ENCODE measurements at places on chromosomes 7 and 10. TPM values are rescaled to one million over a fixed set of nuclear protein-coding genes. Genes with fewer than 3 reads are reported as not detected.

SEMA3E gene
- 5.9 TPM for total RNA-seq

ZKSCAN5 gene
- total RNA-seq: 9.9 TPM

ZNF503 gene
- total RNA-seq: 42.3 TPM

HSPA12A gene
- total RNA-seq: 1.8 TPM

SFRP4 gene
- total RNA-seq: not detected

DNA sequence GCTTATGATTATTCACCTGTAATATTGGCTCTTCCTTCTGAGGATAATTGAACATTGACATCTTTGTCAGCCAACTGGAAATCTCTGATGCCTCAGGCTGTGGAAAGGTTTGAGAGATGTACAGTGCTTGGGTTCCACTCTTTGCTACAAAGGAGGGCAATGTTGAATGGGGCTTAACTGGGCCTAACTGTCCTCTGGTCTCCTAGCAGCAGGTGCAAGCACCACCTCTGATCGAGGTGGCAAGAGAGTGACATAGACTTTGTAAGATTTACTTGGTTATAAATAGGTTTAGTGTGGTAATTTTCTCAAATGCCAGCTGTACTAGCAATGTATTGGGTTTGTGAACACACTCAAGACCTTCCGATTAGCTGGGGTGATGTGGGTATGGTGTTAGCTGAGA lies 21.1 kb downstream of the CYP2C8 start:
- DNase-seq: no peak

DNA sequence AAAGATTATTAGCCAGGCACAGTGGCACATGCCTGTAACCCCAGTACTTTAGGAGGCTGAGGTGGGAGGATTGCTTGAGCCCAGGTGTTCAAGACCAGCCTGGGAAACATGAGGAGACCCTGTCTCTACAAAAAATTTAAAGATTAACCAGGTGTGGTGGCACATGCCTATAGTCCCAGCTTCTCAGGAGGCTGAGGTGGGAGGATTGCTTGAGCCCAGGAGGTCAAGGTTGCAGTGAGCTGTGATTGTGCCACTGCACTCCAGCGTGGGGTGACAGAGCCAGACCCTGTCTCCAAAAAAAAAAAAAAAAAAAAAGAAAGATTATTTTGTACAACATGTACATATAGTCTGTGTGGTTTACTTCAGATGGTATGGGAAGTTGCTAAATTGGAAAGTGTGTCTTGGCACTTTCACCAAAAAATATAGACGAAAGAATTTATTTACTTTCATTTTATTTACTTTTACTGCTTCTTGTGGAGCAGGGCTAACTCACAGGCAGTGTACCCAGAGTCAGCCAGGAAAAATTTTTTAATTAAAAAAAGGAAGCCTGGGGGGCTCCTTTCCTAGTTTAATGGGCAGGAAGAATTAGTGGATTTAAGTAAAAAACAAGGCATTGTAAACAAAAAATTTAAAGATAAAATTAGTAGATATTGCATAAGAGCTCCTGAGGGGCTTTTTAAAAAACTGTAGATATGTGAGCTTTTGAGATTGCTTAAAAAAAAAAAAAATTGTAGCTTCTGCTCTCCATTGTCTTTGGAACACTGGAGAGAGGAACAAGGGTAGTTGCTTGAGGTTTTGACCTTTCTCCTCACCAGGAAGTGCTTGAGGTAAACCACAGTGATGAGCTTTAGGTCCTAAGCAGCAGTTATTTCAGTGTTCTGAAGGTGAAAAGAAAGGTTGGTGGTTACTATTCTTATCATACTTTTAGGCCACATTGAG lies 44.6 kb upstream of the VDAC2 start:
- no peak for DNase-seq

DNA sequence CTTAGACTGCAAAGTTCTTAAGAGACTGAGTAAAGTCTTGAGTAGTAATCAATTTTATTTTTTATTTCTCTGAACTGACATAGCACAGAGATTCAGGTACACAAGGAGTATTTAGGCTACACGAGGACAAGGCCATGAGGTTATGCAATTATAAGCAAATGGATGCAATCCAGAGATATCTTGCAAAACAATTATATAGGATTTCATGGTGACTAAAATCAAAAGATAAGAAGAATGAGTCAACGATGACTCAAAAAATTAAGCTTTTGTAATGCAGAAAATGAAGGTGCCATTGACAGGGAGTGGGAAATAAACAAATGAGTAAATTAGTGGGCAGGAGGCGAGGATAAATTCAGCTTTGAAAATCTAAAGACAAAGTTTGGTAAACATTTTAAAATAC lies 66.7 kb upstream of the MYO3A start:
- no peak for DNase-seq

All from PC-3 (cell line).